GM23338 (cell line): ENCODE measurements at places on chromosomes 16 and 17. TPM values are rescaled to one million over a fixed set of nuclear protein-coding genes. Genes with fewer than 3 reads are reported as not detected.
A peak's percentile ranks its signal among the peaks of the same experiment; 100 is the strongest.

- no peak for DNase-seq
These were observed 10.6 kb upstream of the SUZ12 start for GRCh38 chr17:31926100-31926729.

DNA sequence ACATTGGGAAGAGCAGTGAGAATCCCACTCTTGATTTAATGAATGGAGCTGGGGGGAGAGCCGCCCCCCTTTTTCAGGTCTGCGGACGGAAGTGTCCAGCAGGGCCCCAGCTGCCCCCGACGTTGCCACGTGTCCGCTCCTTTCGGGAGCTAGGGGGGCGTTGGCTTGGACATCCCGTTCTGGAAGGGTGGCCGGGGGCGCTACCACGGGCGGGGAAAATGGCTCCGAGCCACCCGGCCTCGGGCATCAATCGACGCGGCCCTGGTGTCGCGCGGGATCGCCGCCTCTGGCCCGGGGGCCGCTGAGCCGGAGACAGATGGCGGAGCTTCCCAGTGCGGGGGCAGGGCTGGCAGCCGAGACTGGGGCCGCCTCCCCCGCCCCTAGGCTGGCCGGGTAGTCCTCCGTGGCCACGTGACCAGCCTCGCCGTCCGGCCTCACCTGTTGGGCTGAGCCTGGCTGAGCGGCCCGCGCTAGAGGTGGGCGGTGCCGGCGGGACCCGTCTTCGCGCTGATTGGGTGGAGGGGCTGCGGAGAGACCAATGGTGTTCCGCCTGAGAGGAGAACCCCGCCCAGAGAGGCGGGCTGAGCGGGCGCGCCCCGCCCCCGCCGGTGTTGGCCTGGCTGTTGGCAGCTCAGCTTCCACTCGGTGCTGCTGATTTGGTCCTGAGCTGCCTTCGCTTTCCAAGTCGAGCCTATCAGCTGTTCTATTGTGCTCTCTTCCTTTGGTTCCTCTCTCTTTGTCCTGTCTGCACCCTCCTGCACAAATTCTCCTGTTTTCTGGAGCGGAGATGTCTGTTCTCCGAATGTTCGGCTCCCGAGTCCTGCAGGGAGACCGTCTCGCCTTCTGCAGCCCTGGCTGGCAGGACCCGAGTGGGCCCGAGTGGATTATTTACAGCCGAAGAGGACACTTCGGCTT, 8.3 kb downstream of the HS3ST3B1 start:
- DNase-seq = peak; percentile 98

DNA sequence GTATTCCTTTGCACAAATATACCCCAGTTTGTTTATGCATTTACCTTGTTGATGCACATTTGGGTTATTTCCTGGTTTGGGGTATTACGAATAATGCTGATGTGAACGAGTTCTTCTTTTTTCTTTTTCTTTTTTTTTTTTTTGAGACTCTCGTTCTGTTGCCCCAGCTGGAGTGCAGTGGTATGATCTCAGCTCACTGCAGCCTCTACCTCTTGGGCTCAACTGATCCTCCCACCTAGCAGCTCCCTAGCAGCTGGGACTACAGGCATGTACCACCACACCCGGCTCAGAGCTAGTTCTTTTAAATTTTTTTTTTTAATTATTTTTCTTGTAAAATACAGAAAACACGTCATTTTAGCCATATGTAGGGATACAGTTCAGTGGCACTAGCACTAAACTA, 14.1 kb downstream of the RAB40C start:
- DNase-seq = no peak

DNA sequence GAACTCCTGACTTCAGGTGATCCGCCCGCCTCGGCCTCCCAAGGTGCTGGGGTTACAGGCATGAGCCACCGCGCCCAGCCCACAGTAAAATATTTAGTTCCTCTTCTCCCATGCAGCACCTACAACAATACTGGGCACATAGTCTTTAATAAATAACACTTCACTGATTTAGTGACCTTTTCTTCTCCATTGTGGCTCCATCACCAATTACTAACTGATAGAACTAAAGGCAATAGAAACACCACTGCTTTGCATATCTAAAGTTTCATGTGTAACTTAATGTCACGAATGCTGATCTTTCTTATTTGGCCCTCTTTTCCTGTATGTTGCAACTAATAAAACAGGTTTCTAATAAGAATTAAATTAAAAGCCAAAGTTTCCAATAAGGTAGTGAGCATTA, 38.9 kb downstream of the TRIM37 start:
- DNase-seq = no peak

DNA sequence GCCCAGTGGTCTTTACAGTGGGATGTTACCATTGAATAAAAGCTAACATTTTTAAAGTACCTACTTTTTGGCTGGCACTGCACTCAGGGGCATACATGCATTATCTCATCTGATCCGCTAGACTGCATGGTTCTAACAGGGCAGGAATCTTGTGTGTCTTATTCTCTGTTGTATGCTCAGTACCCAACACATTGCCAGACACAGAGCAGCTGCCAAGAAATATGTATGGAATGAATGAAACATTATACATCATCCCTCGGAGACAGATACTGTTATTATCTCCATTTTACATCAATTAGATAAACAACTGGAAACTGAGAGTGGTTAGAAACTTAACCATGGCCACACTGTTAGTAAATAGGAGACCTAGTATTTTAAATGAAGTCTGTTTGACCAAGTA, 74.1 kb upstream of the CDH11 start:
- DNase-seq = no peak

GRCh38 chr17:40916366-40916765, 21.1 kb downstream of the KRT23 start:
- DNase-seq = no peak

DNA sequence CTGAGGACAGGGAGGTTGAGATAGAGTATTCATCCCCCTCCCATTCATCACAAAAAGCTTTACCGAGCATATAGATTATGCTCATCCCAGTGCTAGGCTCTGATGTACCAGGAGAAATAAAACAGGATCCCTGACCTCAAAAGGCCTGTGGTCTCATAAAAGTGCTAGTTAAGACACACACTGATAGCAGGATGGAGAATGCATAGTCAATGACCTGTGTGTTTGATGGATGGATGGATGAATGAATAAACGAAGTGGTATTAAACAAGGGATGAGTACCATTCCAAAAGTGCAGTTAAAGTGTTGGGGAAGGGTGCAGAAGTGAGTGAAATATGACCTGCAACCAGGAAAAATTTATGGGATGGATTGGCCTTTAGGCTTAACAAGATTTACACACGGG, 133.9 kb upstream of the NUDT7 start:
- DNase-seq = no peak

DNA sequence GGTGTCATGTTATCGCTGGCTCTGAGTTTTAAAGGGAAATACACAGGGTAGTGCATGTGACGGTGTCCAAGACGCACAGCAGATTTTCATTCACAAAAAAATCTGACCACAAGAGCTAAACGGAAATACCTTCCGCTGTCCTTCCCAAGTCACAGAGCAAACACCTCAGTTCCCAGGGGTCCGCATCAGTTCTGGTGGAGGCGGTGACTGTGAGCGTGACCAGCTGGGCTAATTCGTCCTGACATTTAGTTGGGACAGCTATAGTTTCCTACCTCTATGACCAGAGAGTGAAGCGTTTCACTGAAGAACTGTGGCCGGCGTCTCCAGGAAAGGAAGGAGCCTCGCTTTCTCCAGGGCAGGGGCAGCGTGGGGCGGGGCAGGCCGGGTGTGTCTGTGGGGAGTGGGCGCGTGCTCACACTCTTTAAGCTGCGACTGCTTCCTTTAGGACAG, 10.5 kb upstream of the FASN start:
- no peak for DNase-seq

- DNase-seq = no peak
These were observed 40.9 kb downstream of the LAT start for GRCh38 chr16:29025735-29026134.

- DNase-seq = no peak
These were observed 584 bp downstream of the PMP22 start for GRCh38 chr17:15264542-15264941.

DNA sequence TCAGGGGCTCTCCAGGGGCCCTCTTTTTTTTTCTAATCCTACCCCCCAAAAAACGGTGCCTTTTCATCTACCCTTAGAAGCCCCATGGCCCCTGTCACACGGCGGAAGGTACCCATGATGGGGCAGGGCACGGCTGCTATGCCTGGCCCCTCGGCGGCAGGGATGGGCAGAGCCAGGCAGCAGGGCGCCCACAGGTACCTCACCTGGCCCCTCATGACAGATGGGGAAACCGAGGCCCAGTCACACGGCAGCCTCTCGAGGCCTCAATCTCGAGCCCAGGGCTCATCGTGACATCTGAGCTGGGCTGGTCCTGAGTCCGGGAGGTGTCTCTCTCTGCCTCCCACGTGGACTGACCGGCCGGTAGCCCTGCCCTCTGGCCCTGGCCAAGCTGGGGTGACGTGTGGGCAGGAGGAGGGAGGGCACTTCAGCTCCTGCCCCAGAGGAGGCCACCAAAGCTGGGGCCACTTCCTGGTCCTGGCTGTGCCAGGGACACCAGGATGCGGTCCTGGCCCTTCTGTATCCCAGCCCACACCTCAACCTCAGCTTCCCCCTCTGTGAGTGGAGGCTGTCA, 11.6 kb downstream of the TRAF7 start:
- DNase-seq = no peak

- no peak for DNase-seq
These were observed 2.6 kb downstream of the CDH5 start for GRCh38 chr16:66369055-66369592.

DNA sequence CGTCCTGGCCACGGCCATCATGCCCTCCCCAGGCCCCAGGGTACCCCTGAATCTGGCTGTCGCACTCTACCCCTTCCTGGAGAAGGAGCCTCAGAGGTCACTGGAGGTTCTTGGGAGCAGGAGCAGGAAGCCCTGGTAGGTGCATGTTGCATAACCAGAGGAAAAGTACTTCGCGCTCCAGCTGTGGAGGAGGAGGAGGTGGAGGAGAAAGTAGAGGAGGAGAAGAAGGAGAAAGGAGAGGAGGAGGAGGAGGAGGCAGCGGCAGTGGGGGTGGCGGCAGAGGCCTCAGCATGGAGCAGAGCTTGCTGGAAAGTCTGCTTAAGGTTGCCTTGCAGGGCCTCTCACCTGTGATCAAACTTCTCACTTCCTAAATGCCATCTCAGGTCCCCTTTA, 61.8 kb downstream of the BAIAP2 start:
- DNase-seq = no peak

DNA sequence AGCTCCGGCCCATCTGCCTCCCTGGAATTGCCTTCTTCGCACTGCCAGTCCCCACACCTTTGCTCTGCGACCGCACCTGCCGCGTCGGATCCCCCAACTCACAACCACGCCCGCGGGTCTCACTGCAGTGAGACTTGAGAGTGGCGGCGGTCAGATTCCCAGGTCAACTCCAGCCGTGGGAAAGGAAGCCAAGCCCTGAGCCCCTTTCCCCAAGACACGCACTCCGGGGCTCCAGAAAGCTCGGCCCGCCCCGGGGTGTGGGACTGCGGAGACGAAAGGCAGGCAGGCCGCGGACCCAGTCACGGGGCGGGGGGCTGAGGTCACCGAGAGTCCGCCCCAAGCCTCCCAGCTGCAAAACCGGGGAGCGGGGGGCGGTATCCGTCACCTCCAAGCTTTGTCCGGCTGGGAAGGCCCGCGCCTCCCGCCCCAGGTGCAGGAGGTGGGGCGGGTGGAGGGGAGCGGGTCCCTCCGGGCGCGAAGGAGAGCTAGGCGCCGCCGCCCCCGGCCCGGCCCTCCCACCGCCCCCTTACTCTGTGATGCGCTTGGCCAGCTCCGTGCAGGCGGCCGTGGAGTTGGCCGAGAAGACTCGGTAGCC, 615 bp downstream of the PRPSAP1 start:
- peak; percentile 74 for DNase-seq

DNA sequence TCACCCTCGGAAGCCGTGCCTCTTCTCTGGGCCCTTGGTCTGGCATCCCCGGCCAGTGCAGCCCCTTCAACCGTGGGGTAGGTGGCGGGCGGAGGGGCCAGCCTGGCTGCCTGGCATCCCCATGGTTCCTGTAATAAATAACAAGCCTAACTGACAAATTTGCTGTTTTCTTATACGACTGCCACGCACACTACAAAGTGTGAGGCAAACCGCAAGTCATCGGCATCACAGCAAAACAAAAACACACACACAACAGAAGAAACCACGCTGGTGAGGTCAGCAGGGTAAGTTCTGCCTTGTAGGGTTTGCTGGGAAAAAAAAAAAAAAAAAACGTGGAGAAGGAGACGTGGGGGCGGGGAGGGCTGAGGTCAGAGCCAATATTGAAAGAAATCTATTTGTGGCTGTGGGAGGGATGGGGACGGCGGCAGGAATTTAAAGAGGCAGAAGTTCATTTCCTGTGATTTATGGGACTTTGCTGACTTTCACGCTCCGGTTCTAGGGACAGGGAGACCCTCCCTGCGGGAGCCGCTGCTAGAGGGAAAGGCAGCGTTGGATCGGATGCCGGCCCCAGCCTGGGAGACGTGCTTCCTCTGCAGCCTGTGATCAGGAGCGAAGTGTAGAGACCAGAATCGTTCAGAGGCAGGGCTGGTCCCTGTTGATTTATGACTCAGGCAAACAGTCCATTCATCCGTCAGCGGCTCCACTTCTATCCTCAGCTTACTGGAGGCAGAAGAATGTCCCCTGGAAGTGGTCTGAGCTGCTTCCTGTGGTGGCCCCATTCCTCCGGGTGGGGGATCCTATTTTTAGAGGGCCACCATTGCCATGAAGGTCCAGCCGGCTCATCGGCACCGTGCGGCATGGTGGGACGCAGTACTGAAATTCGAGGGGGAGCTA, 162.8 kb downstream of the FOXL1 start:
- peak; percentile 47 for DNase-seq

- DNase-seq = peak; percentile 93
These were observed 3.2 kb downstream of the MYL11 start for GRCh38 chr16:30377812-30378235.

DNA sequence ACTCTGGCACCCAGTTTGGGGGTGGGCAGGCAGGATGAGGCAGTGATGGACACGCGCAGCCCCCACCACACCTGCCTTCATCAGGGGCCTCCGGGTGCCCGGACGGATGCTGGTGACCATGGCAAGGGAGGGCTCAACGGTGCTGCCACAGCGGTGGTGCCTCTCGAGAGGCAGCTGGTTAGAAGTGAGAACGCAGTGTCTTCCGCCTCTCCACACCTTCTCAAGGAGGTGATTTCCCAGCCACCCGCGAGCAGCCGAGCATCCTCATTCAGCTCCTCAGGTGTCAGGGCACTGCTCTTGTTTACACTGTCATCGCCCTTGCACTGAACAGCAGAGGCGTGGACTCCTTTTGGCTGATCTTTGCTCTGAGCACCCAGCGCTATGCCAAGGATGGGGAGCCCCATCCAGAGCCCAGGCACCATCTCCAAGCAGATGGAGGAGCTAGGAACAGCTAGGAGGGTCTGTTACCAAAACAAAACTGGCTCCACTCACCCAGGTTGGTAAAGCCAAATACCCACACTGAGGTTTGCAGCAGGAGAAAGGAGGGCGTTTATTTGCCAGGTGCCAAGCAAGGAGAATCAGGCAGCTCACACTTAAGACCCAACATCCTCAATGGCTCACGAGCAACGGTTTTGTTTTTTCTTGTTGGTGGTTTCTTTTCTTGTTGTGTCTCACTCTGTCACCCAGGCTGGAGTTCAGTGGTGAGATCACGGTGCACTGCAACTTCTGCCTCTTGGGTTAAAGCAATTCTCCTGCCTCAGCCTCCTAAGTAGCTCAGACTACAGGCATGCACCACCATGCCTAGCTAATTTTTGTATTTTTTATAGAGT, 174.3 kb upstream of the TNRC6C start:
- no peak for DNase-seq

GRCh38 chr17:16882243-16882925, 89.5 kb downstream of the TNFRSF13B start:
- DNase-seq = no peak

The CFAP97D1 gene
- total RNA-seq = 0.07 and 0.12 TPM in 2 replicates

The CCL4 gene
- not detected in 2 replicates for total RNA-seq

The KRTAP3-1 gene
- total RNA-seq = not detected in 2 replicates

The EPX gene
- total RNA-seq = 0.10 TPM in 1 of 2 replicates, not detected in the other

The PSKH1 gene
- 22.1 and 23.9 TPM in 2 replicates for total RNA-seq

The PIRT gene
- not detected in 2 replicates for total RNA-seq

The VWA3A gene
- total RNA-seq = 0.45 TPM in 1 of 2 replicates, not detected in the other

The PARD6A gene
- 15.1 and 15.7 TPM in 2 replicates for total RNA-seq
